ENCODE measurements at places on chromosomes 7 and 10.

- DNase-seq = peak; percentile 40
Observed at GRCh38 chr10:35913628-35914027, 271.5 kb upstream of the FZD8 start.

- no peak for DNase-seq
Observed at GRCh38 chr7:146636033-146636356, 519.4 kb downstream of the CNTNAP2 start.

- no peak for DNase-seq
Observed at GRCh38 chr7:137001041-137001440, 132.6 kb downstream of the CHRM2 start.

DNA sequence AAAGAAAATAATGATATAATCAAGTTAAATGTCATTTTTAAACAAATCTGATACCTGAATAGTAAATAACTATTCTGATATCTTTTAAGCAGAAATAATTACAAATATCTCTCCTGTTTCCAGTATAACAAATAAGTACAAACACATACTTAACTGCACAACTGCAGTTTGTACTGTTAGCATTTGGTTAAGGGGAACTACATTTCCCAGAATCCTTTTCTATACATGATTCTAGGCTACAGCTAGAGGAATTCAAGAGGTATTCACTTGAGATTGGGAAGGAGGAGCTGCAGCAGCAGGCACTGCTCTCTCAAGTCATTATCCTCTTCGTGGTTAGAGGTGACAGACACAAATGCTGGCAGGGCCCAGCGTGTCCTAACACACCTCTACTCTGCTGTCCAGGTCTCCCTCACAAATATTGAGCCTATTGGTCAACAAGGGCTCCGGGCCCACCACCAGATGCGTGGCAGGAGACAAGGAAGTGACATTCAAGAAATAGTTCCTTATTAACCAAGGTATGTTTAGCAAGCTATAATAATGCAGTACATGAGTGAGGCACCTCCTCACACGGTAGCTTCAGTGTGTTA, 255.1 kb upstream of the MKLN1 start:
- DNase-seq = peak; percentile 20

GRCh38 chr10:11018855-11019631, 1.4 kb downstream of the CELF2 start:
- DNase-seq = no peak

DNA sequence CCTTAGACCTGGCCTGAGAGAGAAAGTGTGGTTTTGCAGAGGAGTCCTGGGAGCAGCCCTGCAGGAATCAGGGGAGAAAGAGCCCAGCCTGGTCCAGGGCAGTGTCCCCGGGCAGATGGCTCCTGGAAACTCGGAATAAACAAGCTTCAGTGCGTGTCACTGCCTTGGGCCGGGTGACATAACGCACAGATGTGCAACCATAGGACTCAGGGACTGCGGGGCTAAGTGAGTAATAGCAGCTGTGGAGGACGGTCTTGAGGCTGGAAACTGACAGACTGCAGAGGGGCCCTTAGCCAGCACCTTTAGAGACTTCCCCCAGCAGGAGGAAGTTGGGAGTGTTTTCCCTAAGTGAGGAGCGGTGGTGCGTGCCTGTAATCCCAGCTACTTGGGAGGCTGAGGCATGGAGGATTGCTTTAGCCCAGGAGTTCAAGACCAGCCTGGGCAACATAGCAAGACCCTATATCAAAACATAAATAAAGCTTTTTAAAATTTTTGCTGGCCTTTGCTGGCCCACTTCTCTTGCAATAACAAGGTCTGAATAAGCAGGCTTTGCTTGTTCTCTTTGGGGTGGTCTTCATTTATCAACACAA, 5.3 kb upstream of the CLIP2 start:
- DNase-seq = no peak

GRCh38 chr10:104254493-104255310, at the start of gene GSTO1:
Gene GSTO1 (plus strand): TSS chr10:104254892. CDS start chr10:104254929, 37 bp downstream.
- DNase-seq = peak; percentile 87

DNA sequence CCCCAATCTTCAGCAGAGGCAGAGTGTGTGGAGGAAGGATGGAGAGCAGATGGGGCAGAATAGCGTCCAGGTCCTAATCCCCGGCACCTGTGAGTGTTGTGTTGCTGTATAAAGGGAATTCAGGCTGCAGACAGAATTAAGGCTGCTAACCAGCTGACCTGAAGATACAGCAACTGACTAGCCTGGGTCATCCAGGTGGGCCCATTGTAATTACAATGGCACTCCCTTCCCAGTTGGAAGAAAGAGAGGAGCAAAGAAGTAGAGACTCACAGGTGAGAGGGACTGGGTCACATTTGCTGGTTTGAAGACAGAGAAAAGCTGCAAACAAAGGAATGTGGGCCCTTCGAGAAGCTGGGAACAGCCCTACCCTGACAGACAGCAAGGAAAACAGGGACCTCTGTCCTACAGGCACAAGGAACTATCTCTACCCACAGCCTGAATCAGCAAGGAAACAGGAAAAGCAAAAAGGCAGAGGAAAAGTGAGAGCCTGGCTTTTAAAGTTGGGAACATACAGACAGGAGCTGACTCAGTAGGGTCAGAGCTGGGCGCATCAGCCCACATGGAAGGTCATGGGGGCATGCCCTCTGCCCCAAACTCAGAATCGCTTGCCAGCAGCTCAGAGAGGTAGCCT, 11.6 kb upstream of the TMEM72 start:
- DNase-seq = no peak

- no peak for DNase-seq
Observed at GRCh38 chr10:76961841-76962240, 675.8 kb downstream of the KCNMA1 start.

DNA sequence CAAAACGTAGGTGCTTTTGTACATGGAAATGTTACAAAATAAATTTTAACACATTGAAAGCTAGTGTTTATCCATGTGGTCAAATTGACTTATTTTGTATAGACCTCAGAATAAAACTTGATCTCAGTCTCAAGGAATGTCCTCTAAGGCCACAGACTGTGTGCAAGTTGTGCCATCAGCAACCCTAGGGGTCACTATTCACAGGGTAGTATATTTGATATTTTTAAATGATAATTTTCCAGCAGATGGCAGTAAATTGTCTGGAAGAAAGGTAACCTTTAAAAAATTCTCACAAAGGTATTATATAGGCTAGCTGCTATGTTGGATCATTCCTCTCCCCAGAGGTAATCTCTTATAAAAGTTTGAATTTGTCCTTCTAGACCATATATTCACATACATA, 12.9 kb upstream of the SNX10 start:
- no peak for DNase-seq

DNA sequence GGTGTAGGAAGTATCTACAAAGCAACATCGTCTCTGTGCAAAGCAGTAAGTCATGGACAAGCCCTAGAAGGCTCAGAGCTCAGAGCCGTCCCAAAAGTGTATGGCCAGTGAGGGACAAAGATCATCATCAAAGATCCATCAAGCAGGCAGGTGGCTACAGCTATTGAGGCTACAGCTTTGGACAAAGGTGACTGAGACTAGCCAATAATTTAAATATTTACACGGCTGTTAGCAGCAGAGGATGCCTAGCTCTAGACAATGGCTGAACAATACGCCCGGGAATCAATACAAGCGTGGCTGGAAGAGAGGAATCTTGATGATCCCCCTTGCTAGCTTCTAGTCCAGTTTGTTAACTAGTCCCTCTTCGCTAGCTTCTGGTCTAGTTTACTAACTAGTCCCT, 17.9 kb downstream of the NMT2 start:
- no peak for DNase-seq

DNA sequence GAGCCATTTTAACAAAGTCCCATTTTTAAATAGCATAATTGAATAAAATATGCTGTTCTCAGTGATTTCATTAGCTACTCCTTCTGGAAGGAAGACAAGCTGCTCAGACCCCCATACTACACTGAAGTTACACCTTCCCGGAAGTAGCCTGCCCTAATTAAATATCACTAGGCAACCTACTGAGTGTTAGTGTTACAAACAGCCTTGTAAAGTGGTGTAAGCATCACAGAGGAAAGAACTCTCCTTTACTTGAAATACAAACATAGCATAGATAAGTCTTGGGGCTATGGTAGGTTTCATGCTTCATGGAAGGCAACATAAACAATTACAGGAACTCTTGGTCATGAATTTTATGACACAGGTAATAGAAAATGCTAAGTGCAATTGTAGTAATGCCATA, 43.4 kb upstream of the PTN start:
- no peak for DNase-seq

DNA sequence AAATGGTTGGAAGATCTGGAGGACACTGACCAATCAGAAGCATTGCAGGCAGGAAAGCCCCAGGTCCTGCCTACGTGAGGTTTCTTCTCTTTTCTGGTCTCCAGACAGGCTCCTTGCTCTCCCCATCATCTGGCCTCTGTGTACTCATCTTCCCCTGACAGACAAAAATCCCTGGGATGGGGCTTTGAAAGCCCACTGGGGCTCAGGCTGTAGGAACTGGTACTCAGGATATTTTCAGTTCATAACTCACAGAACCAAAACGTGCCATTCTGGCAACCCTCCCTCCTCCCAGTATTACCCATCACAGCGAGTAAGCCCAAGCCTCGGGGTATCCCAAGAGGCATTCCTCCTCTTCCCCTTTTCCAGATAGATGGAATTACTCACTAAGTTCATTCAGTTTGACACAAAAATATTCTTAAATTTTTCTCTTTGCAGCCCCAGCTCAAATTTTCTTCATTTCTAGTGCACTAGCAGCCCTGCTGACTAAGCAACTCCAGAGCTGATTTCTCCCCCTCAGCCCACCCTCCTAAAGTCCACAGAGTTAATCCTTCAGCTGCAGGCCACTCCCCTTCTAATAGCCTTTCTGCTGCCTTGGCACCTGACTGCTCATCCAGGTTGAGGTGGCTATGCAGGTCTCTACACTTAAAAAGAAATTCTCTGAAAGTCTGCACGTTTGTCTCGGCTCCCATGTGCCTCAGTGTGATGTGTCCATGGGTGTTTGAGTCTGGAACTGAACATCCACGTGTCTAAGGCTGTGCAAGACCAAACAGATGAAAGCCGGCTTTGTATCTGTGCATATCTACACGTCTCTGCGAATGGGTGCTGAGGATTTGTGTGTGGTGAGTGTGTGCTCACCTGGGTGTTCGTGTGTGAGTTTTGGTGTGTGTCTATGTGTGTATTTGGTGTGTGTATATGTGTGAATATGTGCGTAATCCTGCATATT, 331.4 kb downstream of the CCSER2 start:
- no peak for DNase-seq

GRCh38 chr7:143005632-143006260, 21.2 kb downstream of the OR9A2 start:
- no peak for DNase-seq

GRCh38 chr10:18268005-18268404, 127.8 kb downstream of the CACNB2 start:
- DNase-seq = no peak

- DNase-seq = no peak
Observed at GRCh38 chr10:80502621-80503583, 34.8 kb upstream of the SH2D4B start.

Measured in AG20443 (cell line).